ENCODE measurements at places on chromosomes 1 and 21.
A peak's percentile ranks its signal among the peaks of the same experiment; 100 is the strongest.

- DNase-seq, result peak; percentile 84
These were observed 33.5 kb upstream of the LAPTM5 start for GRCh38 chr1:30790850-30791778.

GRCh38 chr1:235502601-235503402, 1.4 kb downstream of the B3GALNT2 start:
- no peak for DNase-seq

- no peak for DNase-seq
These were observed 29.4 kb upstream of the POU3F1 start for GRCh38 chr1:38076038-38076437.

GRCh38 chr1:217668351-217668940, 37.3 kb downstream of the SPATA17 start:
- DNase-seq, result no peak

Measured in bone marrow (tissue), 2 donors.